ENCODE measurements at places on chromosomes 4 and X.
A peak's percentile ranks its signal among the peaks of the same experiment; 100 is the strongest.

- no peak for DNase-seq
Measured at GRCh38 chr4:18134111-18134510, 112.6 kb upstream of the LCORL start.

DNA sequence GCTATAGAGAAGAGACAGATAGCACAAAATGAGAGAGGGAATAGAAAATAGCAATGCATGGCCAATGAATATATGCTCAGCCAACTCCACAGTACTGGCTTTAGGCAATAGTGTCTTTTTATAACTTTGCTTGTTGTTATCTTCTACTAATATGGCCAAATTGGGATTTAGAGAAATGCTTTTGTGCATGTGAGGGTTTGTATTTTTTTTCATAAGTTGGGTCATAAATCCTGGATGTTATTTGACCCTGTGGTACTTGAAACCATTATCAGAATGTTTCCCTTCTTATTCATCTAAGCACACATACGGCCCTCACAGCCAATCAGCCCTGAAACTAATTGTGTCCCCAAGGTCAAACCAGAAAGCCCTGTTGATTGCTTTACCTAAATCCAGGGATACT is 35.2 kb upstream of the LPAR4 start:
- DNase-seq = no peak

DNA sequence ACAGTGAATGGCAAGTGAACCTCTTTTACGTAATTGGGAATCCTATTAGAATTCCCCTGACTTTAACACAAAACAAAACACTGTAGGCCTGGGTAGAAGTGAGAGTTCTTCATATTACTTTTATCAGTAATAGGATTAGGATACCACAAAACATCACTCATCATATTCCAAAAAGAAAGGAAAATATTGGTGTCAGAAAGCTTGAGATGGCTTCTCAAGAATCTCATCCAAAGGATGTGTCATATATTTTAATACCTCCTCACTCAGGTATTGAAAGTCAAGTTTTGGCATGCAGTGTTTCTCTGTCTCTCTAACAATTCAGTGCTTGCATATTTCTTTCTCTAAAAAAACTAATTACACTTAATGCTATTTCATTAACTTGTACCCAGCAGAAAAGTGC is 173.2 kb downstream of the PDGFC start:
- no peak for DNase-seq

DNA sequence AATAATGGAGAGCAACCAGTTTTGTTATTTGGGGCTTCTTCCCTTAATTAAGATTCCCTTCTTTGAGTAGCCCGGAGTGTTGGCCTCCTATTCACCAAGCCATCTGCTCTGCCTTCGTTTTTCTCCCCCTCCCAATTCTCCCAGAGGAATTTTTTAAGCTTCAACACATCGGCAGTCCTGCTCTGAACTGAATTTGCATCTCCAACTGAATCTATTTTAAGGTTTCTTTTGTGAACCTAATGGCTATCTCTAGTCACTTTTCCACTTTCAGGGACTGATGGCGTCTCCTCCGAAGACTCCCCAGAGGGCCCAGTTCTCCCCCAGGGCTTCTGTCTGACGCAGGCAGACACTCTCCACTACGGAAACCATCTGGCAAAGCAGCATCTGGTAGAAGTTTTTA is 280.2 kb downstream of the ADGRA3 start:
- DNase-seq = peak; percentile 37

DNA sequence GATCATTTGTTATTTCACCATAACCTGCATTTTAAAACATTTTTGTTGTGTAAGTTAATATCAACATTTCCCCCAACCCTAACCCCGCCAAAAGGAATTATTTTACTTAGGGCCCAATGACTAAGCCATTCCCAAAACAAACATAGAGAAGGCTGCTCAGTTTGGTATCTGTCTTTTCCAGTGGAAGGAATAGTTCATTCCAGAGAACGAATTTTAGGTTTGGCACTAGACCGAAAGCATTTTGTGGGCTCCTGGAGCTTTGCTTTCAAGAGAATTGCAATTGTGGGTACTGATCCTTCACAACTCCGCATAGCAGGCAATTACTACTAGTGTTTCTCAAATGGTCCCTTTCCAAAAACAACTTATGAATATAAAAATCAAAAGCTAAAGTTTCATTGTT is 226.7 kb upstream of the MAD2L1 start:
- peak; percentile 67 for DNase-seq

GRCh38 chr4:118396881-118397622 is 44.2 kb upstream of the PRSS12 start:
- no peak for DNase-seq

DNA sequence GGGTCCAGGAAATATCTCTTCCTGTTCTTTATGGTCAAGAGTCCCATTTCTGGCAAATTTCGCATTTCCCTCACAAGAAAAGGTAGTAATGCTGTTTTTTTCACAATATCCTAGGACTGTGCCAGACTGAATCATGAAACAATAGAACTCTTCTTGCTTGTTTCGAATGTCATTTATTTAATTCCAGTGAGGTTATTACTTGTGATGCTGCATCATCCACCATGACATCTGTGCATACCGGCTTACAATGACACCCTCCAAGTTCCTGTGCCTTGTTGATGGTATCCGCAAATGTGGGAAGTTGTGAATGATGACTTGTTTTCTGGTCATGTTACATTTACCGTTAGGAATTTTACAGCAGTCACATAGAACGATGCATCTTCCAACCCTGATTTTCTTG is 42.9 kb upstream of the SPRY1 start:
- DNase-seq = no peak

- DNase-seq = no peak
Measured at GRCh38 chr4:8108991-8109390, 49.6 kb downstream of the ABLIM2 start.

GRCh38 chr4:152364383-152364782 is 171.5 kb downstream of the FBXW7 start:
- no peak for DNase-seq

GRCh38 chr4:77994194-77994721 is 62.9 kb upstream of the FRAS1 start:
- peak; percentile 86 for DNase-seq

DNA sequence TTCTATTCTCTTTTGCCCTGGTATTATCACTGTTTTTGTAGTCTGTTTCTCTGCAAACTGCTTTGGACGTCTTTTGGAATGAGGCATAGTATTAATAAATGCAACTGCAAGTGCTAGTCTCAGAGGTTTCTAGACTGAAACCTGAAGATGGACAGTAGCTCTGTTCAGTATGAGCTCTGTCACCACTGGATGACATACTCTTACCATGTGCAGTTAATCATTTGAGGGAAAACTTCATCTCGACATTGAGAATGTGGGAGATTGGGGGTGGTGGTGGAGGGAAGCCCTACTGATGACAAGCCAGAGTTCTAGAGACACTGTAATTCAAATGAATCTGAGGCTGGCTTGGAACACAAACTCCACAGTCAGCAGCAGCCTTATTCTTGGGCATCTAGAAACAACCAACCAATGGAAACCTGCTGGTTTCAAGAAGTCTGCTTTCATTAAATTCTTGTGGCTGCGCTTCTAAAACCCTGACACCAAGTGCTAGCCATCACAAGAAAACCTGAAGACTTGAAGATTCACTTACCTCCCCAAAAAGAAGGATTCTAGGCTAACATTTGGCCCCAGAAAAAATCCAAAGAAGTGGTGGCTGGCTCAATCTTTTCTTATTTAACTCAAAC is 161.7 kb downstream of the RASL11B start:
- DNase-seq = no peak

GRCh38 chr4:27490766-27491165 is 630.1 kb downstream of the STIM2 start:
- peak; percentile 27 for DNase-seq

GRCh38 chr4:182578402-182578801 is 335.2 kb downstream of the TENM3 start:
- DNase-seq = no peak

DNA sequence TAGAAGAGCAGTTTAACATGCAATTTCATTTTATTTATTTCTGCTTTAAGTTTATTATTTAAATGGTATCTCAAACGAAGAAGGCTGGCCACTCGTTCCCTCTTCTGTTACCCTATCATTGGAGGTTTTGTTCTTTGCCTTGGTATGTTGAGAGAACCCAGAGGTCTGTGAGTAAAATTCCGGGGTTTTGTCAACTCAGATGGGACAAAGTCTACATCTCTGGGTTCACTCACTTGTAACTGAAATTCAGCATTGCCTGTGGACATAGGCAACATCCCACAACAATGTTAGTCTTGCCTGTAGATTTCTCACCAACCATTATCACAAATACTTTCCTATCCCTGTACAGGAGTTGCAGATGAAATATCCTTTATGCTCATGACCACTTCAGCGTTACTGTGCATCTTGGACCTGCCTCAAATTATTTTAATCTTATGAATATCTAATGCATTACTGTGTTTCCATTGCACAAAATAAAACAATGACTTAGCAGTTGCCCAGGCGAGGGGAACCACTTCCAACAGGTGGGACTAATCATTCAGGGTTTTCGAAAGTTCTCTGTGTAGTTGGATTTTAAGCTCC is 33.5 kb upstream of the CD99 start:
- no peak for DNase-seq

DNA sequence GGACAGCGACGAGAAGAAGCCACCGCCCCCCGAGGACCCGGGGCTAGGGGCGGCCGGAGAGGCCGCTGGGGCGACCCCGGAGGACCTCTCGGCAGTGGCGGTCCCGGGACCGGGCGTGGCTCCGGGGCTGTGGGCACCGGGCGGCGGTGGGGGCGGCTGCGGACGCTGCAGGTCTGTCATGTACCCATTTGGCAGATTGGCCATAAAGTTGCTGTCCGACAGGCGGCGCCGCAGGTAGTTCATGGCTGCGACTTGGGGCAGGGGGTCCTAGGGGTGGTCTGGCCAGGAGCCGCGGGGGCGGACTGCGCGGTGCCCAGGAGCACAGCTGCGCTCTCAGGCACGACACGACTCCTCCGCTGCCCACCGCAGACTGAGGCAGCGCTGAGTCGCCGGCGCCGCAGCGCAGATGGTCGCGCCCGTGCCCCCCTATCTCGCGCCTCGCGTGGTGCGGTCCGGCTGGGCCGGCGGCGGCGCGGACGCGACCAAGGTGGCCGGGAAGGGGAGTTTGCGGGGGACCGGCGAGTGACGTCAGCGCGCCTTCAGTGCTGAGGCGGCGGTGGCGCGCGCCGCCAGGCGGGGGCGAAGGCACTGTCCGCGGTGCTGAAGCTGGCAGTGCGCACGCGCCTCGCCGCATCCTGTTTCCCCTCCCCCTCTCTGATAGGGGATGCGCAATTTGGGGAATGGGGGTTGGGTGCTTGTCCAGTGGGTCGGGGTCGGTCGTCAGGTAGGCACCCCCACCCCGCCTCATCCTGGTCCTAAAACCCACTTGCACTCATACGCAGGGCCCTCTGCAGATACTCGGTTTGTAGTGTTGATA is at the start of gene SYN1:
Gene SYN1, minus strand, starts transcription at position 372 of the 817 bp plus-strand sequence. Its CDS starts 129 bp downstream, at position 243.
- peak; percentile 89 for DNase-seq

DNA sequence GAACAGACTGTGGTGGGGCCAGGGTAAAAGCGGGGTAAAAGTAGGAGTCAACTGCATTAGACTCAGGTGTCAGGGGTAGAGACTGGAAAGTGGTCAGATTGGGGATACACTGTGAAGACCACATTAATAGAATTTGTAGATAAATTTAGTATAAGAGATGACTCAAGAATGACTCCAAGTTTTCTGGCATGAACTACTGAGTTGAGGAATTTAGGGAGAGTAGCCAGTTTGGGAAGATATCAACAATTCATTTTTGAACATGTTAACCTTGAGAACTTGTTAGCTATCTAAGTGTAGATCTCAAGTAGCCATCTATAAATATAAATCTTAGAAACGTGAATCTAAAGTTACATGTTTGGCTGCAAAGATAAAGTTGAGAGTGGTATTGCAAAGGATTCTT is 206.9 kb upstream of the HCCS start:
- no peak for DNase-seq

- no peak for DNase-seq
Measured at GRCh38 chr4:185536411-185536709, 1.1 kb upstream of the PDLIM3 start.

GRCh38 chrX:13597874-13598273 is 28.5 kb downstream of the EGFL6 start:
- DNase-seq = peak; percentile 6

- DNase-seq = no peak
Measured at GRCh38 chr4:114302472-114302871, 296.1 kb upstream of the UGT8 start.

GRCh38 chr4:23766344-23766743 is 123.5 kb downstream of the PPARGC1A start:
- DNase-seq = no peak

DNA sequence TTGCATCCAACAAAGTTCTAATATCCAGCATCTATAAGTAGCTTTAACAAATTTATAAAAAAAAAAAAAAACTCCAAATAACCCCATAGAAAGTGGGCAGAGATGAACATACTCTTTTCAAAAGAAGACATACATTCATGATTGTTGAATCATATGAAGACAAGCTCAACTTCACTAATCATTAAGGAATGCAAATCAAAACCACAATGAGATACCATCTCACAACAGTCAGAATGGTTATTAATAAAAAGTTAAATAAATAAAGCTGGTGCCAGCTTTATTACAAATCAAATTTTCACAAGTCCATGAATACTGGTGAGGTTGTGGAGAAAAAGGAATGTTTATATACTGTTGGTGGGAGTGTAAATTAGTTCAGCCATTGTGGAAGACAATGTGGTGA is 592.0 kb downstream of the IQCM start:
- no peak for DNase-seq

- no peak for DNase-seq
Measured at GRCh38 chrX:150643271-150643670, 49.9 kb upstream of the MTMR1 start.

DNA sequence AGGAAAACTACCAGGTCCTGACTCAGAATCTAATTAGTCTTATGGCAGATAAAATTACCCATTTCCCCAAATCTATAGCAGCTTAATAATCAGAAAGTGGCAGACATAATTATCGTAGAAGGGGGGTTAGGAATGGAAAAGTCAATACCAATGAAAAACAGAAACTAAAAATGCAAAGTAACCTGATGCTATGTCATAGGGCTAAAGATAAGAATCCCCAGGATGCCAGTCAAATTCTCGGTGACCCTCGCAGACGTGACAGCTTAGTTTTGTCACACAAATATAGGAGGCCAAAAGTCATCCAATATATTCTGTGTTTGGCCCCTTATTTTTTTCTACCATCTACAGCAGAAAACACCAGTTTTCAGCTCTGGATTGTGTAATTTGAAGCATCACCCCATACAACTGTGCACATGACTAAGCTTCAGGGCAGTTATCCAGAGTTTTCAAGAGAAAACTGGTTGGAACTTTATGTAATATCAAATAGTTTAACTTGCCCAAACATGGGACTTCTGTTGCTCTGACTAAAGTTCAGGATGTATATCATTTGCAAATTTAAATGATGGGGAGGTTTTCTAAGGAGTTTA is 30.9 kb downstream of the RASSF6 start:
- DNase-seq = no peak

DNA sequence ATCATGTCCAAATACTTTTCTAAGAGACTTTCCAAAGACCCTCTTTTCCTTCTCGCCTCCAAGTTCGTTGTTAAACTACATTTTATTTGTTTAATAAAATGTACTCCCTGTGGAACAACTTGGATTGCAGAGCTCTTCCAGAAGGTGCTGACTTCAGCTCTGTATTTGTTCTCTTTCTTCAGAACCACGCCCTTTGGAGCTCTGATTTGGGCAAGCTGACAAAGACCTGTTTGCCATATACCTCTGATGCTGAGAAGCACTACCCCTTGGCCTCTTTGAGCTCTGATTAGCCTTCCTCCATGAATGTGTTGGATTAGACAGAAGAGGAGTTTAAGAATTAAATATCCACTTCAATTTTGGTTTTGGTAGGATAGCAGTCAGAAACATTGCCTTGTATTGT is 815.1 kb upstream of the POU3F4 start:
- no peak for DNase-seq
